ENCODE measurements at places on chromosomes 1 and 21.
A peak's percentile ranks its signal among the peaks of the same experiment; 100 is the strongest.

DNA sequence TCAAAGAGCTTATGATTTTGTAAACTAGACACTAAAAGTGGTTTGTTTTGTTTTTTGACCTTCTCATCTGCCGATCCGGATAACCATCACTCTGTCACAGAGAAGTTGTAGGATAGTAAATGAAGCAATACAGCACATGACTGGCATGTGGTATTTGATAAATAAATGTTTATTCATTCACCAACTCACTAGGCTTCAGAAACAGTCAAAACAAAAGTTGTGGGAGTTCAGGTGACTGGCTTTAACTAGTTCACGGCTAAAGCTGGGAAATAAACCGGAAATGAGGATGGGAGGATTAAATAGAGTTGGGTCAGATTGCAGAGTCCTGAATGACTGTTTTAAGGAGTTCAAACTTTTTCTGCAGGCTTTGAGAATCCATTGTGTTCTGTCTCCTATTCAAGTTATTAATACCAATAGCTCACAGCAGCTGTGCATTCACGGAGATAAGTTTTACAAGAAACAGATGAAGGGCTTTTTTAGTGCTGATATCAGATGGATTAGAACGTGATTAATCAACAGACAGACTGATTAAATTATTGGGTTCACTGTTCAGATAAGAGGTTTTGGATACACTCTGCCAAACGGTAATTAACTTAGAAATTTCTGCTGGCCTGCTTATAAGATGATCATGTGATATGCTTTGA, 463.3 kb downstream of the DPYD start:
- no peak for DNase-seq

- no peak for DNase-seq
Observed at GRCh38 chr1:44327679-44328491, 27.2 kb downstream of the ERI3 start.

- no peak for DNase-seq
Observed at GRCh38 chr1:89631816-89632656, 884 bp upstream of the LRRC8C start.

- DNase-seq = no peak
Observed at GRCh38 chr1:84971957-84972356, 25.0 kb downstream of the MCOLN2 start.

DNA sequence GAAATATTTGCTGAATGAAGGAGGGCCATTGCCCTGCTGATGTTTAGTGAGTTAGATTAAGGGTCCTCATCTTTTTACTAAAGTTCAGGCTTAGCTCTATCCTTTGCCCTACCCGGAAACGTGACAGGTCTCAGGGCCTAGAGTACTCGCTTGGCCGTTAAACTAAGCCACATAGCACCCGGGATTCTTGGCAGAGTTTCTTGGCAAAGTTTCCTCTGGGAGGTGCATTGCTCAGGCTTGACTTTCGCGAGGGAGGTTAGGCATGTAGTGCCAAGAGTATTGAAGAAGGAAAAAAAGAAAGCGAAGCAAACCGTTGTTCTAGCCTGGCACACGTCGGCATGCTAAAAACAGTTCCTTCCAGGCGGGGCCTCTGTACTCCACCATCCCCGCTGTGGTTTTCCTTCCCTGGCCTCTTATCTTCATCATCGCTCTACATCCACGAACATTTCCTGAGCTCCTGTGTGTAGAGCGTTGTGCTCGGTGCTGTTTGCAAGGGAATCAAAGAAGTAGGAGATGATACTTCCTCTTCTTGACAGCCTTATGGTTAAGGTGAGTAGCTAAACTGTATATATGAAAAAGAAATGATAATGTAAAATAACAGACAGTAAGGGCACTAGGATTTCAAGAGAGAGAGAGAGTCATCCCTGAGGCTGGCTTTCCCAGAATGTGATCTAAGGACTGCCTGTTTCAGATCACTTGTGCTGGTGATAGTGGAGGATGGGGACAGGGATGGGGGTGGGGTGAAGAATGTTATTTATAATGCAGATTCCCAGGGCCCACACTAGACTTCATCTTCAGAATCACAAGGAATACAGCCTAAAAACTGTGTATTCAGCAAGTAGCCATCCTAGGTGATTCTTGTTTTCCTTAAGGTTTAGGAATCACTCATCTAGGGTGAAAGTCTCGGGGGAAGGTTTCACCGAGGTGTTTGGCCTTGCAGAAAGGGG, 18.8 kb downstream of the RNF220 start:
- DNase-seq = no peak

DNA sequence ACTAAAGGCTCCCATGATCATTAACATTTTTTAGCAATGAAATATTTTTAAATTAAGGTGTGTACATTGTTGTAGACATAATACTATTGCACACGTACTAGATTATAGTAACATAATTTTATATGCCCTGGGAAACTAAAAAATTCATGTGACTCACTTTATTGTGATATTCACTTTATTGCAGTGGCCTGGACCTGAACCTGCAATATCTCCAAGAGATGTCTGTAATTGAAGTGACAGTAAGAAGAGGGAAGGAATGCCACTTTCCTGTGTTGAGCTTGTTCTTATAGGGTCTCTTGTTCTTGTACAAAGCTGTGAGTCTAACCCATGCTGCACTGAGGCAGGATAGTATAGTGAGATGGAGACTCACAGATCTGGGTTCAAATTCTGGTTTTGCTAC, 66.9 kb upstream of the USP24 start:
- no peak for DNase-seq

GRCh38 chr1:16204634-16205333, 7.7 kb downstream of the ARHGEF19 start:
- DNase-seq = no peak

DNA sequence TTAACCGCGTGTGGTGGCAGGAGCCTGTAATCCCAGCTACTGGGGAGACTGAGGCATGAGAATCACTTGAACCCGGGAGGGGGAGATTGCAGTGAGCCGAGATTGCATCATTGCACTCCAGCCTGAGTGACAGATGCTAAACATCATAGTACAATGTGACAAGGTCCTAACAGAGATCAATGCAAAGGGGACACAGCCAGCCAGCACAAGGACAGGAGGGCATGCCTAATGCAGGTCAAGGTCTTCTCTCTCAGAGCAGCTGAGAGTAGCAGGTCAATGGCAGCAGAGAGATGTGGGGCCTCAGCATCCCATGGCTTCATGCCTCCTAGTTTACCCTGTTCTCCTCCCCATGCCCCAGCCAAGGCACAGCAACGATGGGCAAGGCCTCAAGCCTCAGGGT, 3.0 kb upstream of the SMIM11 start:
- DNase-seq = no peak

- DNase-seq = no peak
Observed at GRCh38 chr1:117648015-117648414, 42.2 kb downstream of the TENT5C start.

- DNase-seq = no peak
Observed at GRCh38 chr21:38037416-38037815, 121.2 kb upstream of the KCNJ6 start.

GRCh38 chr1:94514095-94514727, 27.3 kb downstream of the F3 start:
- no peak for DNase-seq

GRCh38 chr1:52880206-52880605, 37.6 kb downstream of the ZYG11A start:
- no peak for DNase-seq

DNA sequence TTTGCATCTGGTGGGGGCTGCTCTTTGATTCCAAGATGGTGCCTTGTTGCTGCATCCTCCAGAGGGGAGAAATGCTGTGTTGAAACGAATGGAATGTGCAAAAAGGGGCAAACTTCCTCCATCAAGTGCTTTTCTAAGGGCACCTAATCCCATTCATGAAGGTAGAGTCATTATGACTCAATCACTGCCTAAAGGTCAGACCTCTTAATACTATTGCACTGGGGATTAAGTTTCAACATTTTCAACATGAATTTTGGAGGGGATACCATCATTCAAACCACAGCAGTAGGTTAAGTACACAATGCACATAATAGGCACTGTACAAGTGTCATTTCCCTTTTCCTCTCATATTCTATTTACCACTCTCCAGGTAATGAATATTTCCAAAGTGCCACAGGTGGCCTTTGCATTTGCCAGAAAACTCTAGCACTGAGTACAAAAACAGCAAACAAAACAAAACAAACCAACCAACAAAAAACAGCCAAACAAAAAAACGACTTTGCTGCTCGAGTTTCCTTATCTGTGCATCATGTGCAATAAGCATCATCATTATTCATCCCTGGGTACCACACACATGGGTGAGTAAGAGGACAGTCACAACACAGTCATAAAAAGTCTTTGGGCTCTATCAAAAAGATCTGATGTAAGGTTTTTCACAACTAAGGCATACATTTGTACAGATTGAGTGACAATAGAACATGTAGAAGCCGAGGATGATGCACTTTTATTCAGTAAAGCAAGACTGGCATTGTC, 42.5 kb downstream of the IFI44 start:
- no peak for DNase-seq

DNA sequence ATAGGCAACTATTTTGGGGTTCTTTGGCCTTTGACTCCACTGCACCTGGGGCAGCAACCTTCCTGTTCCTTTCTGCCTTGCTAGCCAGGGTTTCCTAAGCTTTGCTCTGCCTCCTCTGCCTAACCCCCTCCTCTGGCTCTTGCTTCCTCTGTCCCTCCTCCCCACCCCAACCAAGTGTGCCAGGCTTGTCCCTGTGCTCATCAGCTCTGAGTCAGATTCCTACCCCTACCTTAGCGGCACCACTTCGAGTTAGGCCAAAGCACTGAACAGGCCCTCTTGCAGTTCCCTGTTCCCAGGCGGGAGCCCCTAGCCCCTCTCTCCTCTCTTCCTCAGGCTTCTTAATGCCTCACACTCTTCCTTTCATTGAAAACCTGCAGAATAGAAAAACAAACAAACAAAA, 74.8 kb upstream of the HAO2 start:
- no peak for DNase-seq

DNA sequence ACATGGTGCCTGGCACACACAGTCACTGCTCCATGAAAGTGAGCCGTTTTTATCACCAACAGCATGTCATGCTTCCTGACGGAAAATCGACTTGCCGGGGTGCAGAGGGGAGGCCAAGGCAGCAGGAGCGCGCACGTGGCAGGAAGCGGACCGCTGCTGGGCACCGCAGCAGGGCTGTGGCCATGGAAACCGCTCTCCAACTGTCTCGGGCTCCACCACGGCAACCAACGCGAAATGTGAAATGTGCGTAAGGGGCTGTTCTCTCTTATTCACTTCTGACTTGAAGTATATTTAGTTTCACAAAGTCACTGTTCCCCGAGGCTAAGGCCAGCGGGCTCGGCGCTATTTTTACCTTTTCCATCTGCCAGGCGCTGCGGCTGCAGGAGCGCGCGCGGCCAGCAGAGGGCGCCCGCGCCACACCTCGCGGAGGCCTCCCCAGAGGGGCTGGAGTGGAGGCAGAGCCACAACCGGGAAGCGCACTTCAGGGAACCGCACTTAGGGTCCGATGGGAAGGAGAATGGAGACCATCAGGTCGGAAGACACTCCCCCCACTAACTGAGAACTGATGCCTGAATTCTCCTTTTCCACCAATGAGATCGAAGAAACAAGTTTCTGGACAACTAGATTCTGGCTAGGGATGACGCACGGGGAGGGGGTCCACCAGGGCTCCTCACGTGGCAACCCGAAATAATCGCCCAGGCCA, 19.7 kb downstream of the RCC2 start:
- DNase-seq = peak; percentile 35

- no peak for DNase-seq
Observed at GRCh38 chr21:46319186-46319585, 4.5 kb downstream of the C21orf58 start.

- DNase-seq = no peak
Observed at GRCh38 chr1:60394436-60394835, 320.9 kb upstream of the C1orf87 start.

GRCh38 chr1:156488566-156489165, 11.9 kb downstream of the MEF2D start:
- no peak for DNase-seq

GRCh38 chr1:200740571-200741208, 2.0 kb downstream of the CAMSAP2 start:
- no peak for DNase-seq

- DNase-seq = no peak
Observed at GRCh38 chr1:208724079-208724478, 479.9 kb upstream of the PLXNA2 start.

GRCh38 chr1:8352471-8352845, 34.5 kb downstream of the SLC45A1 start:
- DNase-seq = no peak

DNA sequence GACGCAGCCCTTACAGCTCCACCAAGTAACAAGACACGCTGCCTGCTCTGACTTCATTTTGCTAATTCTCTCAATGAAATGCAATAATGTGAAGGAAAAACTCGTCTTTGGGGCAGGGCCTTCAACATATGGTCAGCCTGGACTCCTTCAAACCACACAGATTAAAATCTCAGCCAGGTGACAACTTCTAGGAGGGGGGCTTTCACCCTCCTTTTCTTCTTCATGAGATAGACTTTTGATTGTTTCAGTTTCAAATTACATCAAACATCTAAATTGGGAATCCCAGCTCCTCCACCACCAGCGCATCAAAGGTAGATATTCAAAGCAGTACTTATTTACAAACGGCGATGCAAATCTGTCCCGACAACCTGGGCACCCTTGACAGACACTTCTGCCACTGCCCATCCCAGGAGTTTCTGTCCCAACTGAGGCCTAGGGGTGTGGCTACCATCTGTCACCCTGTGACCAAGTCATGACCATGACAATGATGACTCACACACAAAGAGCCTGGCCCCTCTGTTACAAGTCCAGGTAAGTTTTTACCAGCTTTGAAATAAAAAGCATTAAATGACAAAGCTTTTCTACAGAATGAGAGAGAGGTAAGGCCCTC, 29.7 kb downstream of the SSBP3 start:
- no peak for DNase-seq

GRCh38 chr1:1891349-1892078, 627 bp upstream of the GNB1 start:
- peak; percentile 56 for DNase-seq

DNA sequence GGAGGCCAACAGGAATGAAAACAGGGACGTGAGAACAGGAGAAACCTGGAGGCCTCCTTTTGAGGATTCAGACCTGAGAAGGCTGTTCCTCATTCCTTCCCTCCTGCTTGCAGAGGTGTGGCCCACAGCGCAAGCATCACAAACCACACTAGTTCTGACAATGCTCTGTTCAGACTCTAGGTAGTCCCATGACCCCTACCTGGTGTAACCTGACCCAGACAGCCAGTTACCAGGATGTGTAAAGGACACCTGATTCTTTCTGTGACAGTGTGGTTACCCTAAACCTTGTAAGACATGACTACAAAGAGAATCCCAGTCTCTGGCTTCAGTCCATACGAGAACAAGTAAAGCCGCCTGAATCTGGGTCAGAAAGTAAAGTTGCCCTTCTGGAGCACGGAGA, 3.2 kb downstream of the MECR start:
- DNase-seq = no peak

GRCh38 chr1:204503122-204503912, 8.7 kb upstream of the PIK3C2B start:
- DNase-seq = no peak

DNA sequence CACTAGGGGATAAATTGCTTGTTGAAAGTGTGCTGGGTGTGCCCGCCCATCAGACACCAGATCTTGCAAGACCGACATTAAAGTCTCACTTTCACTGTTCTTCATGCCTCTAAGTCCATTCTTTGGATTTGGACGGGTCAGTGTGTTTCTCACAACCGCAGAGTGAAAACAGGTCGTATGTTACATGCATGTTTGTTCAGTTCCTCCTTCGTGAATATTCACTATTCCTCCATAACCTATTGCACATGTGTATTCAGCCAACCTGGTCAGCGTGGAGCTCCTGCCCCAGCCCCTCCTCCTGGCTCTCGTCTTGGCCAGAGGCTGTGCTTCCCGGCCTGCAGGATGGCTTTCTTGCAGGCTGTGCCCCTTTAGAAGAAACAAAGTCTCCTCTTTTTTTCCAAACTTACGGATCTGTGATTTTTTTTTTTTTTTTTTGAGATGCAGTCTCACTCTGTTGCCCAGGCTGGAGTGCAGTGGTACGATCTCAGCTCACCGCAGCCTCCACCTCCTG, 2.2 kb upstream of the KRTAP10-6 start:
- DNase-seq = no peak

All from stimulated activated CD8-positive, alpha-beta memory T cell treated with anti-CD3 and anti-CD28 coated beads, Interleukin-4, amount 100 ng/mL, for 1 hour (primary cell).